ENCODE measurements at places on chromosomes 7 and 10.

DNA sequence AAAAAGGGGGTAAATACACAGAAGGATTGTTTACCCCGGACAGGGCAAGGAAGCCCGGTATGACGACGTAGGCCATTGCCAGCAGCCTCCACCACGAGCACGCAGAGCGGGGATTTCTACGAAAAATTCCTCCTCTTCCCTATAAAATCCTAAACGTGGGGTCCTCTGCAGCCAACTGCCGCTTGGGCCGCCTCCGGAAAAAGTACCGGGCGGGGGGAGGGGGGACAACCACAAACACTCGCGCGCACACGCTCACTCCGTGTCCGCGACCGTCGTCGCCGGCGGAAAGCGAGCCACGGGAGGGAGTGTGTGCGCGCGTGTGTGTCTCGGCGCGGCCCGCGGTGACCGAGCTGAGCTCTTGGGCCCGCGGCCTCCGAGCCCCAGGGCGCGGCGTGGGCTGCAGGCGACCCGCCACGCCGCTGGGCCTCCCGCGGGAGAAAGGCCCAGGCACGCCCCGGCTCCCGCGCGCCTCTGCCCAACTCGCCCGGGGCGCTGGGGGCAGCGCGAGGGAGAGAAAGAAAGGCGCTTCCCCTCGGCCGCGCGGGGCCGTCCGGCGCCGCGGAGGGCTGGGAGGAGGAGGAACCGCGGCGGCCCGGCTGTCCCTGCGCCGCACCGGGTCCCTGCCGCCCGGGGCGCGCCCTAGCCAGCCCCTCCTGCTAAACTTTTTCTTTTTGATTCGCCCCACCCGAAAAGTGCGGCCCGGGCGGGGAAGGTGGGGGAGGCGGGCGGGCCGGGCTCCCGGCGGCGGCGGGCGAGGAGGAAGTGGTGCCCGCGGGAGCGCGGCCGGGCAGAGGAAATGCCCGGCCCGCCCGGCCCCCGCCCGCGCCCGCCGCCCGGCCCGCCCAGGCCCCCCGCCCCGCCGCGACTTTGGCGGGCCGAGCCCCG, 1.5 kb downstream of the CTBP2 start:
- DNase-seq: peak; percentile 11

- DNase-seq: no peak
Measured at GRCh38 chr7:32018845-32019578, 51.2 kb downstream of the PDE1C start.

DNA sequence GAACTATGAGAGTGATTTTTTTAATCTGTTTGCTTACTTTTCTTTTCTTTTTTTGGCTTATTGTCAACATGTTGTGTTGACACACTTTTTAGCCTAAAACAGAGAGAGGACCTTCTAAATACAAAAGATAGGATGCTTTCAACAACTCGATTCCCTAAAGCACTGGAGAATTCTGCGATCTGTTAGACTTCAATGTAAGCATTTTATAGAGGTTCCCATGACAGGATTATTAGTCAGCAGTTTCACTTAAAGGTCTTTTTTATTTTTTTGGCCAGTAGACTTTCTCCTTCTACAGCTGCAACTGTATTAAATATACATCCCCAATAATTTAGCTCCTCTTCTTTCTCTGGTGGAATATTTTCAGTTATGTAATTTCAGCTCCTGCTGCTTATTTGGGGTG, 12.7 kb upstream of the NRP1 start:
- no peak for DNase-seq

DNA sequence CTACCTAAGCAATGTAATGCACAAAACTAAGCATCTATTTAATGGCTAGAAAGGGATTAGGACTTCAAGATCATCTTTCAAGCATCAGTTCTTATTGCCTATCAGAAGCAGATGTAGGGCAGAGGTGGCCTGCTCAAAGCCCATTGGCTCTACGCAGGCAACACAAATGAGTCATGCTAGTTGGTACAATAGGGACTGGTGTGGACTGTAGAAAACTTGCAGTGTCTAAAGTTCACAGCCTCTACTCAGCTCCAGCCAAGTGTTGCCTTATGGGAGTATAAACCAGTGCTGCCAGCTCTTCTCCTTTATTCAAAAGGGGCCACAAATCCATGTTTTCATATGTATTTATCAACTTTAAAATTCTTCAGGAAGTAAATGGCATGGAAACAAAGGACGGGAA, 31.7 kb downstream of the ASAH2 start:
- no peak for DNase-seq

- no peak for DNase-seq
Measured at GRCh38 chr10:18713077-18713476, 53.8 kb downstream of the ARL5B start.

DNA sequence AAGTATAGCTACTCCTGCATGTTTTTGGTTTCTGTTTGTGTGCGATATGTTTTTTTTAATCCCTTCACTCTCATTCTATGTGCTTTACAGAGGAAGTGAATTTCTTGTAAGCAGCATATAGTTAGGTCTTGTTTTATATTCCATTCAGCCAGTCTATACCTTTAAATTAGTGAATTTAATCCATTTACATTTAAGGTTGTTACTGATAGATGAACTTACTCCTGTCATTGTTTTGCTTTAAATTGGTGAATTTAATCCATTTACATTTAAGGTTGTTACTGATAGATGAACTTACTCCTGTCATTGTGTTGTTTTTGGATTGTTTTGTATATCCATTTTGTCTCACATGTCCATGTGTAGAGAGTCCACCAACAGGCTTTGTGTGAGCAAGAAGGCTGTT, 11.1 kb downstream of the GIMAP8 start:
- DNase-seq: no peak

- no peak for DNase-seq
Measured at GRCh38 chr10:98260350-98260749, 7.6 kb downstream of the LOXL4 start.

DNA sequence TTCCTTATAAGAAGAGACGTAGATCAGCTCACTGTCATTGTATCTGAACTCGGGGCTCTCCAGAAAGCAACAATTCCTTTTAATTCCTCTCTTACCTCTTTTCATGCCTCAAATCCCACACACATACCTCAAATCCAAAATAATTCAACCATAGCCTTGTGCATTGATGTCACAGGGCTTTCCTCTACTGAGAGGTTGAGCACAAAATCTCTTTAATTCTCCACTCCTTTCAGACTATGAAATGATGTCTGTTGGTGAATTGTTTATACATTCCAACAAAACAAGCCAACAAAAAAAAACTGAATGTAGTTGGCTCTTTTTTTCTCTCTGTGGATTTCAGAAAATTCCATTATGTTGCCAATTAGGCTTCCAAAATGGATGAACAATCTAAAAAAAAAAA, 53.2 kb downstream of the BPGM start:
- DNase-seq: no peak

DNA sequence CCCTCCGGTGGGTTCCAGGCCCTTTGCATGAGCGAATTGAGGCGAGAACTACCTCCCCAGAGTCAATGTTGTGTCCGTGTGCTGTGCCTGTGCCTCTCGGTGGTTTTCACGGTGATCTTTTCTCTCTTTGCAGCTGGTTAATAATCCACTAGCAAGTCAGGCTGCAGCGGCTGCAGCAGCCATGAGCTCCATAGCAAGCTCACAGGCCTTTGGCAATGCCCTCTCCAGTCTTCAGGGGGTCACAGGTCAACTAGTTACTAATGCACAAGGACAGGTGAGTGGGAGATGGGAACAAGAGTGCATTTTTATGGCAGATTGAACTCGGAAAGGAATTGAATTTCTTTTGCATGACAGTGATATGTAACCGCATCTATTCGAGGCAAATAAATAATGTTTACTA, 159.7 kb upstream of the YAE1 start:
- DNase-seq: no peak

DNA sequence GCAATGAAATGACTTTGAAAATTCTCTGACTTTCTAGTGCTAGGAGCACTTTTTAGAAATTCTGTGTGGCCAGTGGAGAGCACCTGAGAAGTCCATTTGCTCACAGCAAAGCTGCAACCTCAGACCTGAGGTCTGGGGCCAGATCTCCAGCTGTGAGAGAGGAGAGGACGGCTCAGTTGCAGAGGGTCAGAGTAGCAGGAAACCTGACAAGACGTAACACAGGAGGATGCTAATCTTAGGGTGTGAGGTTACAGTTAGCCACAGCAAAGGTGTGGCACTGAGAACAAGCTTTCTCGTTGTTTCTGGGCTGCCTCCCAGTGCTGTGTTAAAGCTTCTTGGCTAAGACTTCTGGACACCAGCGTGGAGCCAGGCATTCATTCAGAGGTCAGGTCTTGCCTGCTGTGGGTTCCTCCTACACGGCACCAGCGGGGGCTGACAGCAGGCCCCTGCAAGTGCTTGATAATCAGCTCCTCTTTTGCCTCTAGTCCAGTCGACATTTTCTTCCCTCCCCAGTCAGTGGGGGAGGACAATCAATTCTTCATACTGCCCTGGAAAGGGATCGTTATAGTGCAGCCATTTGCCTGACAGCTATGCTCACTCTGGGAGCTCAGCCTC, 435.4 kb upstream of the DPP6 start:
- no peak for DNase-seq

- DNase-seq: no peak
Measured at GRCh38 chr10:112390125-112390703, 16.3 kb downstream of the ACSL5 start.

GRCh38 chr10:50417886-50418830, 166.8 kb upstream of the ASAH2 start:
- peak; percentile 14 for DNase-seq

DNA sequence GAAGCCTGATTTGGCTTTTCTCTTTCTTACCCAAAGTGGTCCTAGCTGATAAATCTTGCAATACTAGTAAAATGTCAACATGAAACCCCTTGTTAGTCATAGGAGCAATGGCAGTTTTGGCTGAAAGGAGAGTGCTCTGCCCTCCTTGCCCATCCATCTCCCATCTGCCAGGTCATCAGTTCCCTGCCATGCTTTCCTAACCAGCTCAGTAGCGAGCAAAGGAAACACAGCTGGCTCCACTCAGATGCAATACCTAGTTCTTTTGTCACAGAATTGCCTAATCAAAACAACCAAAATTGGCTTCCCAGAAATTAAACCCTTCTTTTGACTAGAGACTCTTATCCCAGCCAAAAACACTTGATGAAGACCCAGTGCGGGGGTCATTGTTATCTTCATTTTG, 733.0 kb downstream of the CCSER2 start:
- no peak for DNase-seq

DNA sequence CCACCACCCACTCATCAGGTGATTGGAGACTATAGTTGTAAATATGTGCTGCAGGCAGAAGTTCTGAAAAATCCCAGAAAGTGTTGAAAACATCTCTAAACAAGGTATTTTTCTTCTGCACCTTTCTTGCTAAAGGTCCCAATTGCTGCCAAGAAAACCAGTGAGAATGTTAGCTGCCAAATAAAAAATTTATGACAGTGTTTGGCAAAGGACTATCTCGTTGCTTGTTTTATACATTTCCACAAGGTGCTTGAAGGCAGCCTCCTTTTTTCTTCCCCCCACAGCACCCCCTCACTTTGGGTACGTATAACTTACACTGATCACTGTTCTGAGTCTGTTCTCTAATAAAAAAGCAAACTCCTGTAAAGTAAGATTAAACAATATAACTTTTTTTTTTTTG, 158.6 kb upstream of the TCF7L2 start:
- no peak for DNase-seq

DNA sequence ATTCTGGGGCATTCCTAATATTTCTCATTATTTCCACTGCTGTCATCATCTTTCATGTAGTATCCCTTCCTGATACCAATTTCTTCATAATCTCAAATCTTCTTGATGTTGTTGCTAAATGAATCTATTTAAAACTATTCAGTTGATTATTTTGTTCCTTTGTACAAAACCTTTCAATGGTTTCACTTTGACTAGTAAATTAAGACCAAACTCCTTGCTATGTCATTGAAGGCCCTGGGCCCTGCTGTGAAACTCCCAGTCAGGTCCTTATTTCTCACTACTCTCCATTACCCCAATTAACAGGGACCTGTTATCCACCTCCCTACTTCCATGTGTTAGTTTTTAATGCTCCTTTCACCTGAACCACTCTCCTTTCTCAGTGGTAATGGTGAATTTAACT, 97.0 kb downstream of the CTTNBP2 start:
- DNase-seq: no peak

DNA sequence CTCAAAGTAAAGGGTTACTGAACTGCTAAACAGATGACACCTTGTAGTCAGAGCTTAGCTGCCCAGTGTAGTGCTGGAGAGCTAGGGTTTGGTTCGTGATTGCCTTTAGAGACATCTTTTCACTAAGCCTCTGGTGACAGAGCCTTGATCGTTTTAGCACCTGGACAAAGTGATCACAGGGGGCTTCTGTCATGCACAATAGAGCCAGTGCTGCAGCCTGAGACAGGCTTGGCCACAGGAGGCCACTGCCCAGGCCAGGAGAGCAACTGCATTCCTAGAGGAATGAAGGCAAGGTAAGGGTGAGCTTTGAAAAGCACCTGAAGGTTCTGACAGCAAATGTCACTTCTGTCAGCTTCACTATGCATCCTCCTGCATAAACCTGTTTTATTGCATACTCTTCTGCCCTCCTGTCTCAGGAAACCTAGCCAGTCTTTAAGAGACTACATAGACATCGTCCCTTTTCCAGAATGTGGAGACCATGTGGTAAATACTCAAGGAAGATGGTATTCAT, 122.9 kb downstream of the NPY start:
- no peak for DNase-seq

GRCh38 chr10:50544095-50544856, 79.5 kb downstream of the SGMS1 start:
- DNase-seq: peak; percentile 7

- peak; percentile 30 for DNase-seq
Measured at GRCh38 chr10:80462981-80463741, 9.1 kb downstream of the TSPAN14 start.

- DNase-seq: no peak
Measured at GRCh38 chr7:77917500-77918262, 119.1 kb downstream of the PHTF2 start.

DNA sequence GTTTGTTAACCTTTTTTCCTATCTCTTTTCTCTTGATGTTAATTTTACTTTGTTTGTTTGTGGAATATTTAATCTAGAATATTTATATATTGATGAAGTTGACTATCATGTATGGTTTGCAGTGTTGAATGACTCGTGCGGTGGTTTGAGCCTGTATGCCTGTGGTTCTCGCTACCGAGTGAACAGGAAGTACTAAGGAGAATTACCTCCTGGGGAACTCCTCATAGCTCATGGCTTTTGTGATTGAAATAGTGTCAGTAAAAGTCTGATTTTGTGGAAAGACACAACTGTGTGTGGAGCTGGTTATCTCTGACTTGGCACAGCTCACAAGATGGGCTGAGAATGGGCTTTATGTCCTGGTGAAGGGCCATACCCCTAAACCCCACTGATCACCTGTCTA, 498.6 kb downstream of the GLRX3 start:
- no peak for DNase-seq
